GM12878 (cell line): ENCODE measurements at places on chromosomes 3 and 15.

DNA sequence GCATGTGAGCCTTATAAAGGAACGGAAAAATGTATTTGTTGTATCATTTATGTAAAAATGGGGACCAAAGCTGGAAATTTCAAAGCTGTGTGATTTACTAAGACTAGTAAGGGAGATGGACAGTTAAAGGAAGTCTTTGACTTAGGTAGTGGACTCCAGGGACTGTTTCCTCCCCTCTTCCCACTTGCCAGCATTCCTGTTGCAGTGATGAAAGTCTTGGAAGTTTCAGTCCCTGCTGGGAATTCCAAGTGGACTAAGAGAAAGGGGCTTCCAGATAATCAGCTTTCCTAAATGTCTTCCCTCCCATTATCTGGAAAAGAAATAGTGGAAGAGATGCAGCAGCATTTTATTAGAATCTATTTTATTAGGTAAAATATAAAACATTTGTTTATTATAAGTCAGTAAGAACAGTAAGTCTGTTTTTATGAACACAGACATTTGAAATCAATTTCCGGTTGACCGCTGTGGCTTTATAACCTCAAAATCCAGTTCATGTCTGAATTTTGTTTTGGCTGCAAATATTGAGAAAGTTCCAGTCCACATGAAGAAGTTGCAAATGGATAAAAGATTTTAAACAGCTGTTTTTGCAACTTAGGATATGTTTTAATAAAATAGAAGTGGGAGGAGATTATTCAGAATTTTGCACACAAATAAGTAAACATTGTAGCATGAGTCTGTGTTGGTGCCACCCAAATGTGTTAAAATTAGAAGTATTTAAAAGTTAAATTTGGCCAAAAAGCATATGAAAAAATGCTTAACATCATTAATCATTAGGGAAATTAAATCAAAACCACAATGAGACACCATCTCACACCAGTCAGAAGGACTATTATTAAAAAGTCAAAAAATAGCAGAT, 141.8 kb downstream of the IL20RB start:
- no peak for DNase-seq

DNA sequence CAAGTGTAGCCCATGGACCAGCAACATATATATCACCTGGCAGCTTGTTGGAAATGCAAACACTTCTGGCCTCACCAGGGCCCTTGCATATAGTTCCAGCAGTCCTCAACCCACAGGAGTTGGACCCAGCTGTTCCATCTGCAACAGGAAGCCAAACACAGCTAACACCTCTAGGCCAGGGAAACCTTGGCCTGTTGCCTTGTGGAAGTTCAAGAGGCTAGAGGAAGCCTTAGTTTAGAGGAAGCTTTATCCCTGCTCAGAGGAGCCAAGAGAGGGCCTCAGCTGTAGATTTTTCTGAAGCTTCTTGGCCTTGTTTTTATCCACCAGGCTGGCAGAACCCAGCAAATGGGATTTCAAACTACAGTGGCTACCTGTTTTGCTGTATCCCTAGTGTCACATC, 11.4 kb downstream of the FHIT start:
- DNase-seq, result no peak

DNA sequence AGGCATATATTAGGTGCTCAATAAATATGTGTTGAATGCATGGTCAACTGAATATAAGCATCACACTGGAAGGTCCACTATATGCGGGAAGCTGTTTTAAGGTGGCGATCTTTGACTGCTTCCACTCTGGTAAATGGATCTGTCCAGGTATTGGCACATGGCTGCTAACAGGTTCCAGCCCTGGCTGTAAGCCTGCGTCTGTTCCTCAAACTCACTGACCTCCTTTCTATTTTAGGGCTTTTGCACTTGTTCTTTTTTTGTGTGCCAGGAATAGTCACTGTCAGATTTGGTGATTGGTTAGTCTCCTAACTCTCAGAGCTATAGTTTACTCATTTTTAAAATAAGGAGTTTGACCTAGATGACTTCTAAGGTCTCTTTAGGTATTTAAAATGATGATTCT, 46.2 kb downstream of the ADAMTSL3 start:
- DNase-seq, result no peak

- no peak for DNase-seq
These were observed 366.4 kb upstream of the AGTR1 start for GRCh38 chr3:148331081-148331846.

DNA sequence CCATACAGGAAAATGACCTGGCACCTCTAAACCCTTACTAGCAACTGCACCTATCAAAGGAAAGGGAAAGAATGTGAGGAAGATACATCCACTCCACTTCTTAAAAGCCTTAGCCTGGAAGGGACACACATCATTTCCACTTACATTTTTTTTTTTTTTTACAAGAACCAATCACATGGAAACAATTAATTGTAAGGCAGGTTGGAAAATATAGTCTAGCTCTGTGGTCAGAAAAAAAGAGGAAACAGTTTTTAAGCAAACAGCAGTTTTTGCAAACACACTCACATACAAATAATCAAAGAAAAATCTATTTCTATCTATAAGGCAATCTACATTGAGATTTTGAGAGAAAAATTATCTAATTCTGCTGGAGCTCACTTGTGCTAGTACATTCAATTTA, 98.9 kb upstream of the SPRED1 start:
- DNase-seq, result no peak

- DNase-seq, result no peak
These were observed 106.6 kb downstream of the PIK3R4 start for GRCh38 chr3:130640027-130640426.

DNA sequence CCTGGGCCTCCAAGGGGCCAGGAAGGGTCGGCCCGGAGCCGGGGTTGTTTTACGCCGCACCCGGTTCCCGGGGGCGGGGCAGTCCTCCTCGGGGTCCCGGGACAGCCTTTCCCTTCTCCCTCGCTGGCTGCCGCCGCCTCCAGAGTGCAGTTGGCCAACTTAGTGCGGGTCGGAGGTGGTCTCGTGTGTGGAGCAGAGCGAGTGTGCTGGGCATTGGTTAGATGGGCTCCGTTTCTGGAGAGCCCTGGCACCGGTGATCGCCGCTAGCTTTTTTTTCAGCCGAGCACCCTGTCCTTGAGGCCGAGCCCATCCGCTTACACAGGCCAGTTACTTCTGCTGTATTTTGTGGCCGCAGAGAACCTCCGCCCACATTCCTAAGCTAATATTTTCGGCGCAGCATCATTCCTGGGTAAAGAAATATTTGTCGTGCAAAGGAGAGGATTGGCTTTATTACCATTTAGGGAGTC, 585 bp downstream of the KIF23 start:
- DNase-seq, result no peak

GRCh38 chr3:14093831-14094230, 30.8 kb downstream of the CHCHD4 start:
- DNase-seq, result no peak

DNA sequence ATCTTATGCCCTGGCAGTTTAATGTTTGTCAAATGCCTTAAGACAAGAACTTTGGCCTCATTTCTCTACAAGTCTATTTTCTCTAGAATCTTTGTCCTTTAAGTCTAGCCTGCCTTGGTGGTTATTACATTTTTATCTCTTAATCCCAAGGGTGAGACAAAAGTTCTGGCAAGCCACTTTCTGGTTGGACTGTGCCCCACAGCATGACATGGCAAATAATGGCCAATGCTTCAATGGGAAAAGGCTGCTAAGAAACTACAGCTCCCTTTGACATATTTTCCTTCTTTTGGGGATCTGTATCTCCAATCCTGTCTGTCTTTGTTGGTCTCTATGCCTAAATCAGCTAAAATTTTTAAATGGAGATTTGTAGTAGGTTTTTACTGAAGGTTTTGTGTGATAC, 181.6 kb upstream of the MBNL1 start:
- DNase-seq, result no peak

- no peak for DNase-seq
These were observed 147.7 kb downstream of the CADPS start for GRCh38 chr3:62727536-62727935.

DNA sequence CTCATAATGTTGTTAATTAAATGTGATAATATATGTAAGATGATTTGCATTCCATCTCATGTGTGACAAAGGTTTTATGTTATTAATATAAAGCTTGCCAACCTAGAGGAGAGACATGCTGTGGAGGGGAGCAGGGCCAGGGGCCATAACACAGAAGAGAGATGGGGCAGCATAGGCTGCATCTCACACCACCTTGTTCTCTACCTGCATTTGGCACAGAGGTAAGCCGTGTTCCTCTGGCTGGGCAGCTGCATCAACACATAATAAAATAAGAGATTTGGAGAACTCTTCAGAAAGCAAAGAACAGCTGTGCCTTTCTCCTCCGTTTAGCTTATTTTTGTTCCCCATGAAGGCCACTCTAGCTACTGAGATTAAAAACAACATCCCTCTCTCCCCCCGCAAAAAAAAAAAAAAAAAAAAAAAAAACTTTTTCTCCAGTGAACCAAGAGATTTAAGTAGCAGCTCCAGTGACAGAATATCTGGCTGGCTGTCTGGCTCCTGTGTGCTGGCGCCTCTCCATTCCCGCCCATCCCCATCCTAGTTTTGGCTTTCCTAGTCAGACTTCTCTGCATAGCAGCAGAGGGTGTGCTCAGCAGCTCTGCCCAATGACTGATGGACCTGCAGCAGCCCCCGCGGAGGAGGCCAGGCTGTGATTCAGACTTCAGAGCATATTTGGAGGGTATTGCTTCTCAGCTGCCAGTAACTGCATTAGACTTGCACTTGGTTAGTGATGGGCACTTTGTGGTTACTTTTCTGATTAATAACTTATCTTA, 52.2 kb upstream of the STXBP5L start:
- DNase-seq, result no peak

- DNase-seq, result no peak
These were observed 594.9 kb upstream of the CFAP20DC start for GRCh38 chr3:59644479-59645402.

GRCh38 chr3:179868715-179869114, 168.0 kb downstream of the PEX5L start:
- DNase-seq, result no peak

DNA sequence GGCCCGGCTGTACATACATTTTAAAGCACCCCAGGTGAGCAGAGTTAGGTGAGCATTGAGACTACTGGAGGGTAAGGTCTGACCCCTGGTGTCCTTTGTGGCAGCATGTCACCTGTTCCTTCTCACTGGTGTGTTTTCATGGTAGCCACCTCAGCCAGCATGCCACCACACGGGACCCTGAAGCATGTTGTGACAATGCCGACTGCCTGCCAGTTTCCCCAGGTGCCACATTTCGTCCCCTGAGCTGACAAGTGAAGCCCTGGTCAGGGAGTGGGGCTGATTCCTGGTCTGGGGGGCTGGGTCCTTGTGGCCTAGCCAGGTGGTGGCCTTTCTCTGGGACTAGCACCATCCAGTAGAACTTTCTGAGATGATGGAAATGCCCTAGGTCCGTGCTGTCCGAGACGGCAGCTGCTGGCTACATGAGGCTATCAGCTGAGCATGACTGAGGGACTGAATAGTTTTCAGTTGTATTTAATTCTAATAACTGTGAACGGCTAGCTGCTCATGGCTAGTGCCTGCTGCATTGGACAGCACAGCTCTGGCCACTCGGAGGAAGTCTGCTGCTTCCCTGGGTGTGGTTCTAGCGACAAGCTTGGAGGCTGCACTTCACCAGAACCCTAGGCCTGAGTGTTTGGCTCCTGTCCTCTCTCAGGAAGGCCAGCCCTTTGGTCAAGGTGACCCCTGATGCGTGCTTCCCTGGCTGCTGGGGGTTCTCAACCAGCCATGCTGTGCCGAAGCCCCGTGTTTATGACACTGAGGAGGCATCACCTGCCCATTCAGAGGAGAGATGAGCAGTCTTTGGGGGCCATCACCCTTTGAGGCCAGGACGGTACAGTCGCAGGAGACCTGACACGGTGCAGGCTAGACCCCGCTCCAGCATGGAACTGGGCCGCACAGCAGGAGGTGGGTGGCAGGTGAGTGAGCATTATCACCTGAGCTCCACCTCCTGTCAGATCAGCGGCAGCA, 3.9 kb downstream of the C3orf22 start:
- no peak for DNase-seq

DNA sequence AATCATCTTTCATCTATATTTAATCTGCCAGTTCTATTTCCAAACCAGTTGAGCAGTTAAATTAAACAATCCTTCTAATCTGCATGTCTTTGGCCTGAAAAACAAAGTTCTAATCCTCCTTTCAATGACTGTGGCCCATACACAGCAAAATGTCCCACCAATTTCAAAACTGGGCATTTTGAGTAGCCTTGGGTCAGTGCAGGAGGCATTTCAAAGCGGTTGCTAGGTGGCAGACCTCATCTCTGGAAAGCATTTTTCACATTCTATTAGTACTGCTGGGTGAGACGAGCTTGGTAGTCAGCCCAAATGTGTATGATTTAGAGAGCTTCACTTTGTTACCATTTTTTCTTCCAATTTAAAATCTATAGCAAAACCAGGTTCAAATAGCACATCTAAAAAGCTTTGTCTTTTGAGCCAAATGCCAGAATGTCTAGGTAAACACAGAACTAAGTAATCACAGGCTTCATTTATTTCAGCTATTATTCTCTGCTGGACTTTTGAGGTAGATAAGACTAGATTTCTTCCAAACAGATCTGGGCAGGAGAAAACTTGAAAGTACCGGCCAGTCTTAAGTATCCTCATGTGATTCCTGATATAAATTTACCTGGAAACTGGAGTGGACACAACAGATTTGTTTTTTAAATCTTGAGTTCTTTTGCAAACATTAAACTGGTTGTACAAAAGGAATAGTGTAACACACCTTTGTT, 8.9 kb upstream of the ARHGEF26 start:
- DNase-seq, result no peak

DNA sequence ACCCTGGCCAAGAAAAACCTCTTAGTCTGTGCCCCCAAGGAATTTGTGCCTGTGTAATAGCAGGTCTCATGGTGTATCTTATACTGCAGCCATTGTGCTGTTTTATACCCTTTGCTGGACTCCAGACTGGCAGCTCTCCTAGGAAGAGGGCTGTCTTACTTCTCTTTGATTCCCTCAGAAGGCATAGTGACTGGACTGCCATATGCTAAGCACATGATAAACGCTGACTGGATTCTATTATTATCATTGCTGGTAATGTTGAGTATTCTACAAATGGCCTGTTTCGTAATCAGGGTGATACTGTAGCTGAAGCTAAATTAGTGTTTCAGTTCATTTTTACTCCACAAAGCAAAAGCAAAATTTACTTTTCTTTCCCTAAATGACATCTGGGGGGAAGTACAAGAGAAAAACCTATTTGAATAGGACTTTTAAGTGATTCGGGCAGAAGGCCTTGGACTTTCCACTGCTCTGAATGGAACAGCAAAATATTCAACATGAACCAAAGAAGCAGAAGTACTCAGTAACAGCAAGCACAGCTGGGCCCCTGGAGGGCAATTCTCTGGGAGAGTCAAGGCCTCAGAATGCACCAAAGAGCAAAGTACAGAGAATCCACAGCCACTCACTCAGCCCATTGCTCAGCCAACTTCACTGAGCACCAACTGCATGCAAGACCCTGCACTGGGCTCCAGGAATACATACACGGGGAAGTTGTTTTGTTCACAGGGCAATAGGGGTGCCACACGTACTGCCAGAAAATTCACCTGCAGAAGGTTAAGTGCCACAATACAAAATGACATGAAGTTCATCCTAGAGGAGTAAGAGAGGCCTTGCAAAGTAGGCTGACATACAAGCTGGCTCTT, 7.9 kb upstream of the BCL2A1 start:
- peak; percentile 95 for DNase-seq

GRCh38 chr3:150925751-150926201, 20.5 kb upstream of the MINDY4B start:
- DNase-seq, result no peak
